ENCODE measurements at places on chromosomes 16 and 17.
A peak's percentile ranks its signal among the peaks of the same experiment; 100 is the strongest.

- no peak for DNase-seq
Measured at GRCh38 chr17:14792746-14793145, 472.4 kb downstream of the PMP22 start.

DNA sequence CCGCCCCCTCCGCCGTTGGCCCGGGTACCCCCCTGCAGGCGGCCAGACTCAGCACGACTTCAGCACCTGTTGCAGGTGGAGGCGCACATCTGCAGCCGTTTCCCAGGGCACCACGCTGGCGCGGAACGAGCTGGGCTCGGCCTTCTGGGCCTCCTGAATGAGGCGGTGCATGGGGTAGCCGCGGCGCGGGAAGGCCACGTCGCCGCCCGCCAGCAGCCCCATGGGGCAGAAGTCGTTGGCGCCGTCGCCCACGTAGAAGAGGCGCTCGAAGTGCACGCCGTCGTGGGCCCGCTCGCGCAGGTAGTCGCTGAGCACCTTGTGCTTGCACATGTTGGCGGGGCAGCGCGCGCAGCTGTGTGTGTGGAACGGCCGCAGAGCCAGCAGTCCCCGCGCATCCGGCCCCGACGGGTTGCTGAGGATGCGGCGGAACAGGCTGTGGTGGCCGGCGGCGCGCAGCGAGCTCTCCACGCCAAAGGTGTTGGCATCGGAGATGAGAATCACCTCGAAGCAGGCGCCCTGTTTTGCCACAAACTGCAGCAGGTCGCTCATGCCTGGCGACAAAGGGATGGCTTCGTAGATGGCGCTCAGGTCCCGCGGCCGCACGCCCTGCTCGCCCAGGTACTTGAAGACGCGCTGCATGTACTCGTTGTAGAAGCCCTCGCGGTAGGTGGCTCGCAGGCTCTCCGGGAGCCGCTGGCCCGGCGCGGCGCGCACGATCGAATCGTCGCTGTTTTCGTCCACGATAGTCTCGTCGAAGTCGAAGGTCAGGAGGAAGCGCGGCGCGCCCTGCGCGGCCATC is 6.2 kb downstream of the PHOSPHO1 start:
- no peak for DNase-seq

DNA sequence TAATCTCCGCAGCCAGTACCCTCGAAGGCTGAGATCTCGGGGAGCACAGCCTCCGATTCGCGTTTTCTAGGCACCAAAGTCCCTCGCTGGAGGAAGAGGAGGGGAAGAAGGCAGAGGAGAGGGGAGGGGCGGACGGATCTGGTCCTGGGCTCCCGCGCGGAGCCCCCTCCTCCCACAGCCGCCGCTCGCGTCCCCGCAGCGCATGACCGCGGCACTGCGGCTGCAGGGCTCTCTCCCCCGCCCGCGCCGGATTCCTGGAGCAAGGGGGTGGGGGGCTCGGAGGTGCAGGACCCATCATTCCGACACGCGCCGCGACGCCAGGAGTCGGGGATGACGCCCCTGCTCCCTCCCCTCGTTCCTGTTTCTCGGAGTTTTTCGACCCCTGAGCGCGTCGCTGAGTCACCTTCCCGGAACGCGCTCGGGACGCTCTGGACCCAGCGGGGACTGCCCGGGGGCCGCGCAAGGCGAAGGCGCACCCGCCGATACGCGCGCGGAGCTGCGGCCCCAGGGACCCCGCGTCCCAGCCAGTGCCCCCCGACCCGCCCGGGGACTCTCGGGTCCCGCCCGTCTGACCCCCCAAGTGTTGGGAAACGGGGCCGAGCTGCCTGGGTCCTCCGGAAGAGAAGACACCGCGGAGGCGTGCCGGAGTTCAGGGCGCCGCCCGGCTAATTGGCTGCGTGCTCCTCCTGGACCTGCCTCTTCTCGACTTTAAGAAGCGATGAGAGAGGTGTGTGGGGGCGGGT is 1.4 kb upstream of the SPHK1 start:
- no peak for DNase-seq

GRCh38 chr16:8816967-8817655 is 19.5 kb downstream of the PMM2 start:
- peak; percentile 21 for DNase-seq

- DNase-seq, result no peak
Measured at GRCh38 chr17:19533036-19533717, 477 bp upstream of the SLC47A1 start.

DNA sequence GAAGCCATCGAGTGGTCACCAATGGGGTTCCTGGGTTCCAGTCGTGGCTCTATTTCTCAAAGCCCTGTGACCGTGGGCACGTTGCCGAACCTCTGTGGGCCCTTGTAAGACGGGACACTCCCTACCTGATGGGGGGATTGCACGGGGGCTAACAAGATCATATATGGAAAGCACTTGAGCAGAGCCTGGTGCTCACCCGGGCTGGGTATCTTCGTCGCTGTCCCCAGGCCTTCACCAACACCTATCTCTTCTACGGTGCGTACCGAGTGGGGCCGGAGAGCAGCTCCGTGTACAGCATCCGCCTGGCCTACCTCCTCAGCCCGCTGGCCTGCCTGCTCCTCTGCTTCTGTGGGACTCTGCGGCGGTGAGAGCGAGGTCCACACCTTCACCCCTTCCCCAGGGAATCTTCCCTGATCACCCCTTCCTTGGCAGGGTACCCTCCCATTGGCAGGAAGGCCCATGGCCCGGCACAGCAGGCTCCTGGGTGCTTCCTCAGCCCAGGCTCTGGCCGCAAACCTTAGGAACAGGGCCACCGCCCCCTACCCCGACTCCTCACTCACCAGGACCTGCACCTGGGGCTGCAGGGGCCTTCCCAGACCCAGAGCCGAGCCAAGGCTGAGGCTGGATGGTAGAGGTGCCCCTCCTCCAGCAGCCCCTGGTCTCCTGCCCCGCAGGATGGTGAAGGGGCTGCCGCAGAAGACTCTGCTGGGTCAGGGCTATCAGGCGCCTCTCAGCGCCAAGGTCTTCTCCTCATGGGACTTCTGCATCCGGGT is 2.8 kb downstream of the TMC8 start:
- no peak for DNase-seq

DNA sequence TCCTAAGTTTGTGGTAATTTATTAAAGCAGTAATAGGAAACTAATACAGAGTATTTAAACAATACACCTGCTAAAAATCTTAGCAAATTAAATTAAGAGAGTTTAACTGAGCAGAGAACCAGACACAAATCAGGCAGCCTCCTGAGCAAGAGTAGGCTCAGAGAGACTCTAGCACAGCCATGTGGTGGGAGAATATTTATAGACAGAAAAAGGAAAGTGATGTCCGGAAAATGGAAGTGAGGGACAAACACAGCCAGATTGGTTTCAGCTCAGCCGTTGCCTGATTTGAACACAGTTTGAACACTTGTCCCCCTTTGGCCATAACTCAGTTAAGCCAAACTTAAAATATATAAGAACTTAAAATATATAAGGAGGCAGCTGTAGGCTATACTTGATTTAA is 192.6 kb upstream of the PSMD7 start:
- DNase-seq, result no peak

DNA sequence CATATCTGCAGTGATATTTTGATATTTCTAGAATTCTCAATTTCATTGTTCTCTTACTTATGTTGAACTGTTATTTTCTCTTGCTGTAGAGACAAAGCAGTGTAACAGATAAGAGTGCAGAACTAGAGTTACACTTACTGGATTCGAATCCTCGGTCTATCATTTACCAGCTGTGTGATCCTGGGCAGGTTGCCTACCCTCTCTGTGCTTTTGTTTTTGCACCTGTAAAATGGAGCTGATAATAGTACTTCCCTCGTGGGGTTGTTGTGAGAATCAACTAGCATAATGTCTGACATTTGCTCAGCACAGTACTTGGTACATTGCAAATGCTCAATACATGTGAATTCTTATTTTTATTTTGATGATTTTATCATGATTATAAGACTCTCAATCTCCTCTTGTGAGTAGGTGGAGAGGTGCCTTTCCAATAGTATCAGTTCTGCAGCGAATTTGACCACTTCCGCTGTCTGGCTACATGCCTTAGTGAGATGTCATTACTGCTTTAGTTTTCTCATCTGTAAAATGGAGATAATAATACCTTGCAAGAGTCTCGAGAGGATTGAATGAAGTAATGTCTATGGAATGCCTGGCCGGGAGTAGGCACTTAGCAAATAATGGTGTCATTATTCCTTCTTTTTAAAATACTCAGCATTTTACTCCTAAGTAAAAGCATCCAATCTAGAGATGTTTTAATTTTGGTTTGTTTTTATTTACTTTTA is 312.2 kb upstream of the MAF start:
- DNase-seq, result no peak

GRCh38 chr17:27549251-27549893 is 81.6 kb upstream of the LGALS9 start:
- no peak for DNase-seq

GRCh38 chr17:65441053-65441605 is 120.3 kb downstream of the AXIN2 start:
- DNase-seq, result no peak

- DNase-seq, result no peak
Measured at GRCh38 chr16:84753412-84754326, 53.9 kb downstream of the USP10 start.

DNA sequence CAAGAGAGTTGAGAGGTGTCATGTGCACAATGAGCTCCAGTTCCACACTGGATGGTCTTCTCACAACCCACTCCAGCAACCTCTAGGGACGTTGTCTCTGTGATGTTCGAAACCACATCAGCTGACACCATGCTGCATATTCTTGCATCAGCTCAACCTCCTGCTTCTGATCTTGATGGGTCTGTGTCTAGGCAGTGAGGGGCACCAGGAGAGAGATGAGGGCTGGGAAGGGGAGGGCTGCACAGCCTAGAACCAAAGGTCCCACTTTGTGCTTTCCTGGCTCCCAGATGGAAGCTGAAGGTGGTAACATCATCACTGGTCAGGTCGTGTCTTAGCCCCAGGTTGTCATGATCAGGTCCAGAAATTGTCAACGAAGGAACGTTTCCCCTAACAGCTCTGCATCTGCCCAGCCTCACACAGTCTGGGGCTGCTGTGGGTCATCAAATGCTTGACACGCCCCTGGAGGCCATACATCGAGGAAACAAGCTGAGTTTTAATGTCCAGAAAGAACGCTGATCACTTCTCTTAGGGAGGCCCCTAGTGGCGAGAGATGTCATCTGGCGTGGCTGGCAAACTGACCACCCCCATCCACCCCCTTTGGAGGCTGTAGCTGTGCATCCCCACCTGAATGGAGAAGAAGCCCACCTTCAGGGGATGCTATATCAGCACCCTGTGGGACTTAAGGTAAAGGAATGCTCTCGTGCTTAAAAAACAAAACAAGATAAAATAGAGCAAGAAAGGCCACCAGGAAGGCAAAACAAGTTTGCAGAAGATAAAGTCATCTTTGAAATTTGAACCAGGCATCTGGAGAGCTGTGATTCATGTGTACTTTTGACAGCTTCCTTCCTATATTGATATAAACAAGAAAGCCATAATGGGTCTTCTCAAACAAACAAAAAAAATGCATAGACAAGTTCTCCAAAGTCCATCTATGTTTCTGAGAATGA is 58.3 kb downstream of the WIPI1 start:
- DNase-seq, result peak; percentile 29

- no peak for DNase-seq
Measured at GRCh38 chr17:47959825-47960655, 2.4 kb upstream of the PRR15L start.

Data from GM04503 (cell line).